Mesenteric fat pad (tissue), 1 donor: ENCODE measurements at places on chromosomes 3 and 15. TPM values are rescaled to one million over a fixed set of nuclear protein-coding genes. Genes with fewer than 3 reads are reported as not detected.

Gene WDR49
- total RNA-seq: 0.64 TPM

Gene C3orf85
- total RNA-seq: not detected

DNA sequence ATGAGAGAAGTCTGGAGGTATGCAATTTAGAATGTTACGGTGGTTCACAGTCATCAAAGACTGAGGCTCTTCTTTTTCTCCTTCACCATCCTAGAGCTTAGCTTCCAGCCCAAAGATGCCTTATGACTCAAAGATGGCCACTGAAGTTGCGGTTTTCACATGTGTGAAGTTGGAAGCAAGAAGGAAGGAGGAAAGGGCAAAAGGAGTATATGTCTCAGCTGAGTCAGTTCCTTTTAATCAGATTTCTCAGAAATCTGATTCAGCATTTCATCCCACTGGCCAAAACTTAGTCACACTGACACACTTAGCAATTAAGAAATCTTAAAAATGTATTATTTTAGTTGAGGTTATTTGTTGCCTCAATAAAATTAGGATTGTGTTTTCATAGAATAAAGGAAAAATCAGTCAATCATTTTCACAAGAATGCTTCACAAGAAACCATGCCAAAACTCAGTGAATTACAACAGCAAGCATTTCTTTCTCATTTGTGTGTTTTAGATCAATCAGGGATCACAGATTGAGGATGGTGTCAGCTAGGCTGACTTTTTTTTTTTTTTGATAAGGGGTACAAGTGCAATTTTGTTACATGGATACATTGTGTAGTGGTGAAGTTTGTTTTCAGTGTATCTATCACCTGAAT lies 211.1 kb upstream of the GADL1 start:
- DNase-seq: no peak

DNA sequence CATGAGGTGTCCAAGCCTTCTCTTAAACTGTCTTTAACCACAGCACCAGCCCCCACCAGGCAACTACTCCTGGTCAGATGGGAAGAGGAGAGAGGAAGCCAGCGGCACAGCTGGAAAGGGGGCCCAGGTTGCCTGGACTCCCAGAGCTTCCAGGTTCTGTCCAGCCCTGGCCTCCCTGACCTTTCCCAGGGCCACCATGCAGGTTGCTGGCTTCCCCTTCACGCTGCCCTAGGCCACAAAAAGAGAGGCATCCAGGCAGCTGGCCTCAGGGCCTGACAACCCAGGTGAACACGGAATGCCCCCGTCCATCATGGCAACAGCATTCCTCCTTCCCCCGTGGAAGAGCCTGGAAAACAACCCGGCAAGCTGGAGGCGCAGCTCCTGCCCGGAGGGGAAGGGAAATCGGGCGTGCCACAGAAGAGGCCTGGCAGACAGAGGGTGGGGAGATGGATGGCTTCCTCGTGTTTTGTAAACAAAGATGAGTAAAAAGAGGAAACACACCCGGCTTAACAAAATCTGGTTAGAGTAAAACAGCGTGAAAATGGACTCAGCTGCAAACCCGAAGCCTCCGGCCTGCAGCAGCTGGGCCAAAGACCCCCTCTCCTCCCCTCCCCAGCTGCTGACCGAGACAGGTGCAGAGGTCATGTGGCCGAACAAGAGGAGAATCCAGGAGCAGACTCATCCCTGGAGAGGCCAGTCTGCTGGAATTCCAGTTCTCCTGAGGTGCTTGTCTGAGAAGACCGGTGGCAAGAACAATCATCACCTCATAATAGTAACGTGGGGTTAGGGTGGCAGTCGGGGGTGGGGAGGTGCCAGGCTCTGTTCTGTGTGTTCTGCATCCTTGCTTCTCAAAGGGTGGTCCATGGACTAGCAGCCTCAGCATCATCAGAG lies 15.5 kb downstream of the BMF start:
- DNase-seq: no peak

DNA sequence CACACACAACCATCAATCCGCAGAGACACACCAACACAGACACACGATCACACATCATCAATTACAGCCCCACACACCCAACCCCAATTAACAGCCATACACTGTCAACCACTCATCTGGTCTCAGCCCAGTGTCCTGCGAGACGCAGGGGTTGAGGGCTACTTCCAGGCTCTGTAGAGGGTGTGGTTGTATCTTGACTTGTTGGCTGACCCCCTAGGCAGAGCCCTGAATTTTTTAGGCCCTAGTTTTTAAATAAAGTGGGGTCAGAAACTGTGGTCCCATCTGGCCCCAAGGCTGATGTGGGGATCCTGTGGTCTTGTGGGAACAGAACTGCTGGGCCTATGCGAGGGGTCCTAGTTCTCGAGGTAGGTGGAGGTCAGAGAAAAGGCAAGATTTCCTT lies 9.2 kb downstream of the VILL start:
- no peak for DNase-seq
